Cardiac fibroblast (primary cell): ENCODE measurements at places on chromosomes 2 and 18.

DNA sequence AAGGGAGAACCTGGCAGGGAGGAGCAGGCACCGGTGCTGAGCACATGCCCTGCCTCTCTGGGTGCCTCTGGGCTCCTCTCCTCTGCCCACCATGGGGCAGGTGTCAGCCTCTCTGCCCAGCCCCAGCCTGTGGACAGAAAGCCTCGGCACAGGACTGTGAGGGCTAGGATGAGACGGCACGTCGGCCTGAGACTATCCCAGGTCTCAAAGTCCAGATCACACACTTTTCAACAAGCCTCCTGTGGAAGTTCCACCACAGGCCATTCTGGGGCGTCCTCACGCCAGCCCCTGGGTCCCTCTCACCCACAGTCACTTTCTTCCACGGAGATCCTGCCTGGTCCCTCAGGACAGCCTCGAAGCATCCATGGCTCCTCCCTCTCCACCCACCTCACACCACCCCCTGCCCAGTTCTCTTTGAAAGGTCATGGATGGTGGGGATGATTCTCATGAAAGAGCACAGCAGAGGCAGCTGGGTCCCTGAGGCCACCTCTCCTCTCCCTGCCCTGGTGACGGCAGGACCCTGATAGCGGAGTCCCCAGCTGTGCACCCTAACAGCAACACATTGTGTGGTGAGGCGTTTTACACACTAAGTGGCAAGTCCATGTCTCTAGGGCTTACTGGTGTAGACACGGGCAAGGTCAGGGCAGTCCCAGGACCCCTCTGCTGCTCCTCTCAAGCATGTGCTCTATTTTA is 569.4 kb upstream of the SALL3 start:
- no peak for DNase-seq

GRCh38 chr18:48428475-48429177 is 19.4 kb upstream of the ZBTB7C start:
- no peak for DNase-seq

- no peak for DNase-seq
Observed at GRCh38 chr2:237593596-237594320, 3.2 kb upstream of the RAB17 start.

DNA sequence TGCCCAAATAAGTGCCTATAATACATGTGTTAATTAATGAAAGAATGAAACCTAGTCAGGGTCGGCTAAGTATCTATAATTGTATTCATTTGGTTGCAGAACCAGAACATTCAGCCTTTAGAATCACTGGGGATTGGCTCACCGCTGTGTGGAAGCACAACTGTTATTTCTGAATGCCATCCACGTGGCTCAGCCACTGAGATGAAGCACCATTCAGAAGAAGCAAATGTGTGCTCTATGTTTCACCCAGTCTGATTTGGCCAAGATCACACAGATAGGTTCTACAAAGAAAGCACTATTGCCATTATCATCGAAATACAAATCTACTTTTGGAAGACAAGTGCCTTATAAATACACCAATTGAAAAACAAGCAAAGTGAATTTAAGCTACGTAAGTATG is 30.6 kb upstream of the SPOPL start:
- no peak for DNase-seq

DNA sequence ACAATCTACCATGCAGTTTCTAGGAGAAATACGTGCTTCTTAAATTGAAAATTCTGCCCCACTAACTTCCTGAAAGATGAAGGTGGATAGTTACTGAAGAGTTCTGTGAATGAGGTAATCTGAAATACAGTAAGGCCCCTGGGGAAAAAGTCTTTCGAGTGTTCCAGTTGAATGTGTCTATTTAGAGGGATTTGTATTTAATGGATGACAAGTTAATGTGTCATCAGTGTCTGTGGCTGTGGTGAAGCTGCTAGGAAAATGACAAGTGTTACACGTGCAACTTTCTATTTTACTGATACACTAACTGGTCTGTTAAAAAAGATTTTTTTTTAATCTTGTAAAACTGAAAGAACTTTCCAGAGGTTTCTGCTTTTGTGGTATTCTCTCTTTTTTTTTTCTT is 384.6 kb downstream of the STK39 start:
- peak; percentile 47 for DNase-seq

- DNase-seq = peak; percentile 31
Observed at GRCh38 chr2:43057026-43057741, 169.2 kb downstream of the ZFP36L2 start.

GRCh38 chr18:45567123-45567522 is 48.2 kb upstream of the SLC14A2 start:
- peak; percentile 40 for DNase-seq

DNA sequence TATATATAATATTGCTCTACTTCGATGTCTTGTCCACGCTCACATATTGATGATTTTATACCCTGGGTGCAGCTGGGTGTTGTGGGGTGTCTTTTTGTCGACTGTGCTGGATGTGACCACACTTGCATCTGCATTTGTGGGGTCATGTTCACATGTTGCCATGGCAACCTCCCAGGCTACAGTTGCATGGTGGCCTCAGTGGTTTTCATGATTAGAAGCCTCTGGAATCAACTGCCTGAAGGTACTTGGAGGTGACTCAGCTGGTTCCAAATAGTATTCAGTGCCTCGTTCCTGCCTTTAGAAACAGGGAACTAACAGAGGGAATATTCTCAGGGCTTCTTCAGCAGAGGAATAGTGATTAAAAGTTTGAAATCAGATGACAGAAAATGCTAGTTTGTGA is 166.3 kb upstream of the NYAP2 start:
- DNase-seq = no peak

- DNase-seq = no peak
Observed at GRCh38 chr2:101873543-101873942, 118.2 kb upstream of the IL1R2 start.

DNA sequence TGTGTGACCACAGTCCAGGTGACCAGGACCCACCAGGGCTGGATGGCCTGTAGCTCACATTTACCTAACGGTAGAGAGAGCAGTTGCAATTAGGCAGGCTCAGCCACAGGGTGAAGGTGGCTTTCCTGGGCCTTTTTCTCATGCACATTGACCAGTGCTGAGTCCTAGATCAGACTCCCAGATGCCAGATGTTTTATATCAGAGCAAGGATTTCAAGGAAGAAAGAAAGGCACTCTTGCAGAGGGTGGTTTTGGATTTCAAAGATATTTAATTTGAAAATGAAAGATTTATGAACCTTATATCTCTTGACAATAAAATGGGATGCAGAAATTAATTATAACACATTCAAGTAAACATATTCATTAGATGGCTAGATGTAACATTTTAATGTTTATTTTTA is 694.2 kb upstream of the GYPC start:
- DNase-seq = no peak

DNA sequence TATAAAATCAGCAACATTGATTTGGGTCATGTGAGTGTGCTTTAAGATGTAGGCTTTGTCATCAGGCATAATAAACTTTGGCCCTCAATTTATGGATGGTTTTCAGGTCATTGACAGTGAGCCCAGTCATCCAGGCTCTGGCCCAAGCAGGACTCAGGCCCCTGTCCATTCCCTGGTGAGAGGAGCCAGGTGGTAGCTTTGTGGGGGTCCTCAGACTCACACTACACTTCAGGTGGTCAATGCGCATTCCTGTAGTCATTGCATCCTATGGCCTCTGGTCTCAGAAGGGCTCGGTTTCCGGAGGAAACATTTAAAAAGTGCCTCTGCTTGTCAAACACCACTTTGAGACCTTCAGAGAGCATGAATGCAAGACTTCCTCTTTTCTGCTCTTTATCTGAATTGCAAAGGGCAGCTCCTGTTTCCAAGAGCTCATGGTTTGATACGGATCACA is 20.2 kb downstream of the LGALSL start:
- DNase-seq = no peak

DNA sequence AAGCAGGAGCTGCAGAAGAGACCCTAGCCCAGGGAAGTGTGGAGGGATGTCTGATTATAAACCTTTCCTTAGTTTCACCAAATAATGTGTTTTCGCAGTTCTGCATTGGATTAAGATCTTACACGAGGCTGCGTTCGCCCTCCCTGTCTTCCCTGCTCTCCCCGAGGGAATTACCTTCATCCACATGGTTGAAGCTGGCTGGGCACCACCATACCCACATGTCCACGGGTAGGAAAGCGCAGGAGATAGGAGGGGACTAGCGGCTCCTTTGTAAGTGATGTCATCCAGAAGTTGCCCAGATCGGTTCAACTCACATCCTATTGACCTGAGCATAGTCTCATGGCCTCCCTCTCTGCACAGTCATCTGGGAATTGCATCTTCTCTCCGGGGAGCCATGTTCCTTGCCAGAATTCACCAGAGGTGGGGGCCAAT is 1.1 kb downstream of the TTL start:
- DNase-seq = peak; percentile 55

DNA sequence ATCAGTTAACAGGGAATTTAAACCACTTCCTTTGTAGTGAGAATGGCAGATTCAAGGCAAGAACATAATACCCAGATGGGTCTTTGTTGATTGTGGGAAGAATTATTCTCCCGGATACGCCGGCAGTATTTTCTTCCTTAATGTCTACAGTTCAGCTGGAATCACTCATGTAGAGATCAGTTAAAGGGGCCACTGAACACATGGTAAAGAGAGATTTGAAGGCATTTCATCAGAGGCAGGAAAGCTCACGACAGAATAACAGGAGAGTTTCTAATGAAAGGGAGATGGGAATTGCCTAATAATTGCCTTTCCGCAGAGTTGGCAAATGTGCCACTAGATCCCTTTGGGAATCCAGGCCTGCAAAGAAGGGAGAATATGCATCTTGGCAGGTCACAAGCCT is 327.7 kb upstream of the ZNF804A start:
- DNase-seq = no peak

DNA sequence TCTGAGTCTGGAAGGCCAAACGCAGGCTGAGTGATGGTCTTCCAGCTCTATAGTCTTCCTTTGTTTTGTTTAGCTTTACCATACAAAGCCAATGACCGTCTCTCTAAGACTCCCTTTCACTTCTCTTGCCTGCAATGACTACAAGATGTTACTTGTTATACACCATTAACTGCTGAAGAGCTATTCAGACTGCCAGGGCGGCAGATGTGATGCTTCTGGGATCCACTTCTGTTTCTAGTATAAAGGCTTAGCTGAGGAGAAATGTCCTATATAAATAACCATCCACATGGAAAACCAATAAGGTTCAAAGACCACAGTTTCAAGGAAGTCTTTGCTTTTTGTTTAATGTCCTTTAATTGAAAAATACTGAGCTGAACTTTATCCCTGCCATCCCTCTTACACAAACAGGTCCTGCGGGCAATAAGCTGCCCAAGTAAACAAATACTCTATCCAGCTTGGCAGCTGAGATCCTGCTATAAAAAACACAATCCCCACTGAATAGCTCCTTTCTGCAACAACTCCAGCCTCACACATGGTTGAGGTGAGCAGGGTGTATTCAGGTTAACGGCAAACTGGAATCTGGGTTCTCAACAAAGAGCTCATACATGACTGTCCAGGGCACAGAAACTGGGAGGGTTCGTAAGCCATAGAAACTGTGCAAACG is 124.6 kb downstream of the VIT start:
- DNase-seq = no peak

- no peak for DNase-seq
Observed at GRCh38 chr2:6353669-6354068, 512.0 kb downstream of the CMPK2 start.

GRCh38 chr18:73286584-73286983 is 418.8 kb upstream of the NETO1 start:
- DNase-seq = no peak

GRCh38 chr2:153940511-153940910 is 68.8 kb downstream of the GALNT13 start:
- DNase-seq = peak; percentile 32

DNA sequence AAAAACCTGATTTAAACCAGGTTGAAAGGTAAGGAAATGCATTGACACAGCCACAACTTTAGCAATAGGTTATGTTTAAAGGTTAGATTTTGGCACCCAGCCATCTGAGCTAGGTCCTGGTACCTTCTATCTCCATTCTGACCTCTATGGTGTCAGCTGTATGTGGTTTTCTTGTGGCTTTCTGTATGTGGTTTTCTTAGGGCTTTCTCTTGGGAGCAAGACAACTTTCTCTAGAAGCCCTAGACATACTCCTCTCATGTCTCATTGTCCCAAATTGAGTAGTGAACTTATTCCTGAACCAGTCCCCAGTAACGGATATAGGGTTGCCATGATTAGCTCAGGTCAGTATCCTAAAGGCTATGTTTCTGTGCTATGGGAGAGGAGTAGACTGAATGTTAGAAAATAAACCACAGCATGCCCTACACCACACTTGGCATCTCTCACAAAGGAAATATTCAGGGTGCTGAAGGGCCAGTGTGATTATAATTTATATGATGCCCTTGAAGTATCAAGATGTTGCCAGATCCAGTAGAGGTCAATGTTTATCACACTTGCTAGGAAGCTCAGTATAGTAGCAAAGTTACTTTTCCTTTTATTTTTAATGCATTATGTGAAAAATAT is 176.1 kb downstream of the CAPN13 start:
- peak; percentile 29 for DNase-seq

GRCh38 chr2:152418688-152419087 is 83.7 kb downstream of the FMNL2 start:
- no peak for DNase-seq

- no peak for DNase-seq
Observed at GRCh38 chr2:182818501-182818900, 47.9 kb downstream of the FRZB start.

- DNase-seq = no peak
Observed at GRCh38 chr2:181311837-181312236, 145.3 kb upstream of the ITGA4 start.

DNA sequence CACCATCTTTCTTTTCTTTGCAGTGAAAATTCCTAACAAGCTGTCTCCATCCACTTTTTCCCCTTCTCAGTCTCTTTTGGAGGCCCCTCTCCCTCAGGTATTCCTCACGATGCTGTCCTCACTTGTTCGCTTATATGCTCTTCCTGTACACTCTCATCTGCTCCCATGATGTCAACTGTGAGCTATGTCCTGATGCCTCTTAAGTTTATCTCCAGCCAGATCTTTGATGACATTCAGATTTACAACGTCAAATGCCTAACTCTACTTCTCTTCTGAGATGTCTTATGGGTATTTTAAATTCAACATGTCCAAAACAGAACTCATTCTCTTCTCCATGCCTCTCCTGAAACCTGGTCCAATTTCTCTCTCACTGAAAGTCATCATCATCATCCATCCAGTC is 55.1 kb upstream of the SERTAD2 start:
- DNase-seq = no peak
